ENCODE measurements at places on chromosomes 12 and 14. TPM values are rescaled to one million over a fixed set of nuclear protein-coding genes. Genes with fewer than 3 reads are reported as not detected.

Gene RBP5
- polyA plus RNA-seq, result 0.11 TPM

Gene TMEM260
- 6.8 TPM for polyA plus RNA-seq

Gene CCDC177
- polyA plus RNA-seq, result not detected

Gene KLRF1
- polyA plus RNA-seq, result not detected

Gene ETV6
- polyA plus RNA-seq, result 15.9 TPM

Gene SLC39A2
- not detected for polyA plus RNA-seq
